CD8-positive, alpha-beta T cell (primary cell): ENCODE measurements at places on chromosomes 2 and 18. TPM values are rescaled to one million over a fixed set of nuclear protein-coding genes. Genes with fewer than 3 reads are reported as not detected.

The RGPD4 gene
- 0.42 TPM for total RNA-seq

The CLEC4F gene
- total RNA-seq = not detected

The CPO gene
- not detected for total RNA-seq

The PARD3B gene
- 0.92 TPM for total RNA-seq
